ENCODE measurements at places on chromosomes 4 and X.

- no peak for DNase-seq
Measured at GRCh38 chrX:816411-816810, 185.8 kb downstream of the SHOX start.

DNA sequence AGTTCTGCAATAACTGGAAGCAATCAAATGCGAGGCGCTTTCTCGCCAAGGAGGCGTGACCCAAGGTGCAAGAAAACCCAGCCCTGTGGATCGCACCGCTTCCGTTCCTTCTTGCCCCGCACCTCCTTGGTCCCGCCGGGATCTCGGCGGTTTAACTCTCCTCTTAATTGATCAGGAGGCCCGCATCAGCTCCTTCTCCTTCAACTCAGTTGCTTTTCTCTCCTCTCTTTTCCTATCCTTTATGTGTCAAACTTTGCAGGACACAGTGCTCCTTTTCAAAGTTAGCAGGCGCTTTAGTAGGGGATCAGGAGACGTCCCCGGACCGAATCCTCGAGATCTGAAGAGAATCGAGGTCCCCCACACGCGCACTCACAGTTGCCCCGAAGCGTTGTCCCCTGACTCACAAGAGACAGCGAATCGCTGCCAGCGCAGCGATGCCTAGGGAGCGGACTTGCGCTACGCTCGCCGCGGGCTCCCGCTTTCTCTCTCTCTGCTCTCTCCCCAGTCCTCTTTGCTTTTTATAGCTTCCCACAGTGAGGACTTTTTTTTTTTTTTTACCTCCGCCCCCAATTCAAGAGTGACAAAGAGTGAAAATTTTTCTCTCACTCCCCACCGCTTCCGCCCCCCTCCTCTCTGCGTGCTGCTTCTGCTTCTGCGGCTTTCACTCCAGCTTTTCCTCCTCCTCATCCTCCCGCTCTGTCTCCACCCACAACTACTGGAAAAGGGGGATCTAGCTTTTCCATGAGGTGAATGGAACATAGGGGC, at the start of gene DKK2:
Gene DKK2, minus strand, starts transcription at position 495 of the 765 bp plus-strand sequence. CDS start 722 bp downstream, outside the sequence.
- DNase-seq = peak; percentile 27

DNA sequence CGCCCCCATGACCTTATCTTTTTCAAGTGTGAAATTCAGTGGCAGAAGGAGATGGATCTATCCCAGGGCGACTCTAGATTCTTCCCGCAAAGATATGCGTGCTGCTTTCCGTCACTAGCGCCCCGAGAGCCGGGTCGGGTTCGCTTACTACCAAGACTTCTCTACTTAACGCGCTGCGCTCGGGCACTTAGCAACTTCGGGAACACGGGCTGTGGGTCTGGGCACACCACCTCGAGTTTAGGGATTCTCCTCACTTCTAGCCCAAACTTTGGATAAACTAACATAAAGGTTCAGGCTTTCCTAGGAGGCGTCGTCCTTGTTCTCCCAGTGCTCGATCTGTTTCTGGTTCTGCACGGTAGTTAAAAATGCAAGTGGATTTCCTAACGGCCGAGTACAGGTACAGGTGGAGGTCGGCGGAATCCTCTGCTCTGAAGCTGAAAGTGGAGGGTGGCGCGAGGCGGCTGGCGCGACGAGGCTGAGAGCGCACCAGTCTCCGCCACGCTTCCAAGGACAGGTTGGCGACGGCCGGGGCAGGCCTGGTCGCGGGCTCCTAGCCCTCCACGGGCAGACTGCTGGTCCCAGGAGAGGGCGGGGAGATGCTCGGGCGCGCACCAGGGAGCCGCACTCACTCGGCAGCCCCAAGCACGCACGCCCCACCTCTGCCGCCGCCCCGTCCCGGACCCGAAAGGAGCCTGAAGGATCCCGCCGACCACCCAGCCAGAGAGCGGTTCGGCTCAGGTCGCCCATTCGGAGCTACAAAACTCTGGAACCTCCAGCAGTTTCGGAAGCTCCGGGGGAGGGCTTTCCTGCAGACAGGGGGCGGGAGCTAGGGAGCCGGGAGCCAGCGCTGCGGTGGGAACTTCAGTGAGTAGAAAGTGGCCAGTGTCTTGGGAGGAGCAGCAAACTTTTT, 100.8 kb upstream of the TENM3 start:
- DNase-seq = no peak

DNA sequence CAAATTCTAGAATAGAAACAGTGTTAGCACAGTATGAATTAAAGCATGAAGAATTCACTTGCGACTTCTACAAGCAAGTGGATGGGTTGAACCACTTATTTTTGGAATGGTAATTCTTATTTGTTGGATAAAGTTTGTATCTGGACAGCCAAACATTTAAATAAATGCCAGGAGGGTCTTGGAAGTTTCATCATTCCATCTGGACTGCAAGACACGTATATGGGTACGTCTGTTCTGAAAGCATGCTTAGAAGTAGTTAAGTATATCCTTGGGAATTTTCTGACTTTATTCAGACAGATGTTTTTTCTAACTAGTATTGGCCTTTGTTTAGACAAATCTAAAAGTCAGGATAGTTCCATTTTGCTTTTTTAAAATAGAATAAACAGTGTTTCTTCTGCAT, 77.5 kb upstream of the CASK start:
- no peak for DNase-seq

GRCh38 chr4:114599903-114600552, 1.4 kb downstream of the UGT8 start:
- DNase-seq = no peak

DNA sequence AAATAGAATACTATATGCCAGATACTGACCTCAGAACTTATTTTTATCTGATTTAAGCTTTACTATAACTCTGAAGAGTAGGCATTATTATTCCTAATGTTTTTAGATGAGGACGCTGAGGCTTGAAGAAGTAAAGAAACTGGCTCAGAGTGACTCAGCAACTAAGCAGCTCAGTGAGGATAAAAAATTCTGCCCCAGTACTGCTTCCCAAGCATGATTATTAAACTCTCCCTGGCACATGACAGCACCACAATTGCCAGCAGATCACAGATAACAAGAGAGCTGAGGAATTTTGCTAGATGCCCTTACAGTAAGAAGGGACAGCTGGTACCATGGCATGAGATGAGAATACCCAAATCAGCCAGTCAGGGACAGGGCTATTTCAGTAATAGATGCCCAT, 219.4 kb downstream of the NKX6-1 start:
- DNase-seq = no peak

DNA sequence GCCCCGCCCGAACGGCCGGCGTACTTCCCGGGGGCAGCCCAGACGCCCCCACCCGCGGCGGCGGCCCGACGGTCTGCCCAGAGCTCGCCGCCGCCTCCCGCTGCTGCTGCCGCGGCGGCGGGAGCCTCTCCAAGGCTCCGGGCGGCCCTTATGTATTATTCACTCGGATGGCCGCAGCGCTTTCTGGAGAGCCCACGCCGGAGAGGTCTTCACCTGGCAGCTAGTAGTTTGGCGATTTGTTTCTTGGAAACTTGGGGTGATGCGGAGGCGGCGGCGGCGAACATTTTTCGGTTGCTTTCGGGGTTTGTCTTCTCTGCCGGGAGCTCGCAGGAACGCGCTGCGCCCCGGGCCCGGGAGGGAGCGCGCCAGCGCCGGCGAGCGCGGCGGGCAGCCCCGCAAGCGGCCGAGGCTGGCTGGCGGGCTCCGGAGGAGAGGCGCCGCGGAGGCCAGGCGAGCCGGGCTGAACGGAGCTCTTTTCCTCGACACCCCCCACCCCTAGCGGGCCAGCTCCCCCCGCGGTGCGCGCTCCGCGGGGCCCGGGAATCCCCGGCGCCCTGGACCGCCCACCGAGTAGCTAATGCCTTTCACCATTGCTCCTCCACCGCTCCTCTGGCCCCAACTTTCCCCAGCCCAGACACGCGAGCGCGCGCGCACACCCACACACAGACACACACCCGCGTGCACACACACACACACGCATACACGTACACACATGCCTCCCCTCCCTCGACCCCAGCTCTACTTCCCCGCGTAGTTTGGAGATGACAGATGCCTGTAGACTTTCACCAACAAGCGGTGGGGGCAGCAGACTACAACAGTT, 113.5 kb downstream of the DHX15 start:
- DNase-seq = peak; percentile 46

GRCh38 chr4:138857416-138857815, 158.2 kb upstream of the NOCT start:
- no peak for DNase-seq
